ENCODE measurements at places on chromosomes 5 and 9.

GRCh38 chr9:30574355-30575151 lies 1809.9 kb upstream of the ACO1 start:
- DNase-seq: no peak

- no peak for DNase-seq
Observed at GRCh38 chr9:72925126-72925789, 27.6 kb downstream of the ALDH1A1 start.

- no peak for DNase-seq
Observed at GRCh38 chr9:6212722-6213375, 2.8 kb upstream of the IL33 start.

DNA sequence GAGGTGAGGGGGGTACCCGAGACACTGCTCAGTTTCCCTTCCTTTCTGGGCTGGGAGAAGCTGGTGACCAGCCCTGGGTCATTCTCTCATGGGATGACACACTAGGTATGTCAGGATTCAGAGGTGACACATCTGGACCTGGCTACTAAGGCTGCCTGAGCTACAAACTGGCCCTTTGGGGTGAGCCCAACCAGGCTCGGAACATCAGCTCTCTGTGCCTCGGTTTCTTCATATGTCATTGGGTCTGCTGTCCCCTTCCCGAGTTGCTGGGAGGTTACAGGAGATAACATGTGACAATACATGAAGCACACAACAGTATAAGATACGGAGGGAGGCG lies 11.8 kb downstream of the CARD19 start:
- no peak for DNase-seq

DNA sequence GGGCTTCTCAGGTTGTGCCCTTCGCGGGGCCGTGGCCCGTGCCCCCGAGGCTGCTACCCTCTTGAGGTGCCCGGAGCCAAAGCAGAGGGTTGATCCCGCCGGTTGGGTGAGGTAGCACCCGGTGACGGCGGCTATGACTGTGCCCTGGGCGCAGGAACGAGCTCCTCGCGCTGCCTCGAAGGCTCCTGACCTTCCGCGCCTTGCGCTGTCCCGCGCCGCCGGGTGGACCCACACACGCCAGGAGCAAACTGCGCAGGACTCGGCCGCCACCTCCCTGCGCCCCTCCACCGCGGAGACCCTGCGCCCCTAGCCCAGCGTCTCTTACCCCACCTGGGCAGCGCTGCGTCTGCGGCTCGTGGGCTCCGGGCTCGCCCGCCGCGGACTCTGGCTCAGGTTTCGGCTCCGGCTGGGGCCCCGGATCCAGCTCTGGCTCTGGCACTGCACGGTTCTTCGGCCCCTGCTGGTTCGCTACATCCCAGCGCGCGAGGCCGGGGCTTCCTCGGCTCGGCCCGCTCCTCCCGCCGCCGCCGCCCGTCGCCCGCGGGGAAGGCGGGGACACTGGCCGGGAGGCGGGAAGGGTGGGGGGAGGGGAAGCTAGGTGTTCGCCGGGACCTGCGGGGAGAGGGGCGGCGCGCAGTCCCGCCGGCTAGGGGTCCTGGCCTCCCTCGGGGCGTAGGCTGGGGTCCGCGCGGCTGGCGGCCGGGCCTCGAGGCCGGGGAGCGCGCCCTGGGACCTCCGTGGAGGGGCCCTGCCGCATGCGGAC lies 5.4 kb upstream of the PITX1 start:
- DNase-seq: no peak

GRCh38 chr9:97857606-97858392 lies 4.8 kb downstream of the FOXE1 start:
- no peak for DNase-seq

All from AG04449 (cell line).